Tibial nerve (tissue), 4 donors: ENCODE measurements at places on chromosomes 3 and 15.

DNA sequence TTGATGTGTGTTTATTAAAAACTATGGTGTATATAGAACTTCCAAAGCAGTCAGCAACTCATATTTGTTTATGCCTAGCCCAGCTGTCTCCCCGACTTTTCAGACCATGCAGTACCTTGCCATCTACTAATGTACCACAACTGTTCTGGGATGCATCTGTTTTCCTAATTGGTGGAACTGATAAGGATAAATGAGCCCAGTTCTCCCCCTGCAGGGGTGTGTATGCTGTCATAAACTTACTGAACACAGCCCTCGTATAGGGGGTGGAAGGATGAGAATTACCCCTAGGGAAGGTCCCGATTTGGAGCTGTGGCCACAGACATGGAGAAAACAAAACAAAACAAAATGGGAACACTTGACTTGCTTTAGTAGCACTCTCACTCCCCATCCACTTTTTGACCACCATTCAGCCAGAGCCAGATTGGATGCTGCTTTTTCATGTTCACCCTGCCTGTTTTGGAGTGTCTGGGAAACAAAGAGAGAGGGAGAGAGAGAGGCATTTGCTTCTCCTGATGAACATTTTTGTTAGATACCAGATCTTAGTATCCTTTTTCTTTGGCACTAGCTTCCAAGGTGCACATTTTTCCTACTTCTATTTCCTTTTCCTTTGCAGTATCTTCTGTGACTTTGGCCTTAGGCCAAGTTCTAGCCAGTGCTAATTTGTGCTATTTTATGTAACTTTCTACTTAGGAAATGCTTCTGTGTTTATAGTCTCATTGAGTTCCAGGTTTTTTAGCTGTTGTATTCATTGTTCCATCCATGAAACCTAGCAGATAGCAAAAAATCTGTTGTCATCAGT, 29.1 kb downstream of the CADM2 start:
- no peak for DNase-seq

DNA sequence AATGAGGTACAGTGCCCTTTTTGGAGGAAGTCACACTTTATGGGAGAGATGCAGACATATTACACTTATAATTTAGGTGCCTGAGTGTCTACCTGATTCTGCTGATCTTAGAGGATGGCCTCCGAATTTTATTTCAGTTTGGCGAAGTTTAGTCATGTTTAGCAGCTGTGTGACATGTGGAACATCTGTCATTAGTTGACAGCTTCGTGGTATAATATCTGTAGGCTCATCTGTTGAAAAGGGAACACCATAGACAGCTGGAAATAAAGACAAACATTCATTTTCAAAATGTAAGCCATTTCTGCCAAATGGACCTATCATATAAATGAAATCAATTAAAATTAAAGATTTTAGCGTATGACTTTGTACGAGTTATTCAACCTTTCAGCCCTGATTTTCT, 165.4 kb downstream of the CFAP20DC start:
- DNase-seq, result no peak

DNA sequence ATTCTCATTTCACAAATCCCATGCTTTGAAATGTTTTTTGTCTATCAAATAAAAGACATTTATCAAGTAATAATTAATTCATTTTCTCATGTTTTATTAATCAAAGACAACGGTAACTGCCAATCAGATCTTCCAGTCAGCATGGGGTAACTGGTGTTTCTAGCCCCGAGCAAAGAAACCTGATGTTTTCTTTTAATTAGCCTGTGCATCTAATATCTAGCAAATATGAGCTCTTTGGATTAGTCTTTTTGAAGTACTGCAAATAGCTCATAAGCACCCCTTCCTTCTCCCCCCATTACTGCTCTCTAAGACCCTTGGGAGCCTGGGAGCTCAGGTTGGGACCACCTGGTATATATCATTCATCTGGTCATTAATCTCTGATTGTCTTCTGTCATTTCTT, 43.1 kb upstream of the SRGAP3 start:
- no peak for DNase-seq

DNA sequence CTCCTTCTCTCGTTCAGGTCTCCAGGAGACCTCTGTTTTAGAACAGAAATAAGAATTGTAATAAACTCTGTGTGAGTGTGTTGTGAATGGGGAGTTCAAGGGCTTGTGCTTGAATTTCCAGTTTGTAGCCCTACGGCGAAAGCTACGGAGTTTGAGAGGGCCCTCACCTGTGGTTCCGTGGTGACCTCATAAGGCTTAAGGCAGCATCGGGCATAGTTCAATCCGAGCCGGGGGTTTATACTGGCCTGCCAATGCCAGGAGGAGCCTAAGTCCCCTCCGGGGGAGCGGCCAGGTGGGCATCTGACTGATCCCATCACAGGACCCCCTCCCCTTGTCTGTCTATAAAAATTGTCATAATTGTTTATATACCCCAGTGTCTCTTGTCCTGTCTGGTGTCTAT, 43.7 kb downstream of the ZBTB11 start:
- DNase-seq, result no peak

GRCh38 chr3:128503751-128504532, 10.9 kb upstream of the GATA2 start:
- no peak for DNase-seq

DNA sequence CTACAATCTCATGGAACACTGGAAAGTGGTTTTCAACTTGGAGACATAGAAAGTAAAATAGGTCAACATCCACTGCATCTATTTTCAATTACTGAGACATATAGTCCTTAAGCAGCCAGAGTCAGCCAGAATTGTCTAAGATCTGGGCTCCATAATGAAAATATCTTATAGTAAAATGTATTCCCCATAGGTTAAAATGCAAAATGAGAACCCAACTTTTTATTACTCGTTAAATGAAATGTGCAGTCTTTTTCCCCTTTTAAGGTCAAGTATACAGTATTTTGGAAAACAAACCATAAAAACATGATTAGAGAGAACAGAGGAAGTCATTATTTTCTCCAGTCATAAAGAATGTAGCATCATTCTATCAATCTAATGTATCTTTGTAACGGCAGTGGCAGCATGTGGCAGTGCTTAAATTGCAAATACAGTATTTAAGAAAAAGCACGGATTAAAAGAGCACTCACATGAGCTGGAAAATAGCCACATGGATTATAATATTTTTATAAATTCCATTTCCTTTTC, 64.4 kb upstream of the CPB1 start:
- no peak for DNase-seq
